ENCODE measurements at places on chromosomes 16 and 17.
A peak's percentile ranks its signal among the peaks of the same experiment; 100 is the strongest.

GRCh38 chr17:68437979-68438822, 19.1 kb downstream of the WIPI1 start:
- peak; percentile 45 for DNase-seq

DNA sequence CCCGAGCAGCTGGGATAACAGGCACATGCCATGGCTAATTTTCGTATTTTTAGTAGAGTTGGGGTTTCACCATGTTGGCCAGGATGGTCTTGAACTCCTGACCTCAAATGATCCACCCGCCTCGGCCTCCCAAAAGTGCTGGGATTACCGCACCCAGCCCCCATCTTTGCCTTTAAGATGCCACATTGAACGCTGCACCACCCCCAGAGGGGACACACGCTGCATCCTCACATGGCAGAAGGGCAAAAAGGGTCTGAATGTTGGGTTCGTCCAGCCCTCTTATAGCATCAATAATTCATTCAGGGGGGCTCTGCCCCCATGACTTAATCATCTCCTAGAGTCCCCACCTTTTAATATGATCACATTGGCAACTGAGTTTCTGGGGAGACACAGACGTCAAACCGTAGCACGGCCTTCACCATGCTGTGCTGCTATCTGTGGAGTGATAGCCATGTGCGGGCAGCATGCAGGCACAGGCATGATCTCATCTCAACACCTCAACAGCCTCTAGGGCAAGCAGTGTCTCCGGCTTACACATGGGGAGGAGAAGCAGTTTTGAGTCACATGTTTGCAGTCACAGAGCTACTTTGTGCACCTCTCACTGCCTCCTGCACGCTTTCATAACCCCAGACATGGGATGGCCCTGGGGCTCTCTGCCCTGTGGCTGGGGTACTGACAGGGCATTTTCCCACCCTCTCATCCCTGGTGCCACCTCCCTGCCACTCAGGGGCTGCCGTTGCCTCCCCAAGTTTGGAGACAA, 30.0 kb downstream of the IL21R start:
- peak; percentile 28 for DNase-seq

DNA sequence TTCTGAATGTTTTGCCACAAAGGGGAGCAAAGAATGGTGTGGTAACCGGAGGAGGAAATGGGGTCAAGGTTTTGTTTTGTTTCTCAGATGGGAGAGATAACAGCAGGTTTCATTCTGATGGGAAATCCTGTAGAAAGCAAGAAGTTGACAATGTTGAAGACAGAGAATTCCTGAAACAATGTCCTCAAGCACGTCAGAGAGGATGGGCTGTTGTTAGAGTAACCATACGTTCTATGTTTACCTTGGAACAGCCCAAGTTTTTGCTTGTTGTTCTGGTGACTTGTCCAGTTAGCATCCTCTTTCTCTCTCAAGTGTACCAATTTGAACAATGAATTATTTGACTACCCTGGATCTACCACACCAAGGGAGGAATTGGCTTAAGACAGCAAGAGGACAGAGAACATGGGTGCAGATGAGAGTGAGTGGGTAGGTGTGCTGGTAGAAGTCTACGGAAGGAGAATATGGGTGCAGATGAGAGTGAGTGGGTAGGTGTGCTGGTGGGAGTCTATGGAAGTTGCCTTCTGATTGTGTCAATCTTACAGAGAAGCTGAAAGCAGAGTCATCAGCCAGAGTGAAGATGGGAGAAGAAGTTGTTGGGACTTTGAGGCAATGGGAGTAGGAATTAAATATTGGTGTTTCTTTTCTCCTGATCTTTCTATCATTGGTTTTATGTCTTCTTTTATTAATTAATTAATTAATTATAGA, 14.8 kb upstream of the NSRP1 start:
- no peak for DNase-seq

GRCh38 chr16:86723689-86724088, 145.3 kb downstream of the FOXL1 start:
- no peak for DNase-seq

DNA sequence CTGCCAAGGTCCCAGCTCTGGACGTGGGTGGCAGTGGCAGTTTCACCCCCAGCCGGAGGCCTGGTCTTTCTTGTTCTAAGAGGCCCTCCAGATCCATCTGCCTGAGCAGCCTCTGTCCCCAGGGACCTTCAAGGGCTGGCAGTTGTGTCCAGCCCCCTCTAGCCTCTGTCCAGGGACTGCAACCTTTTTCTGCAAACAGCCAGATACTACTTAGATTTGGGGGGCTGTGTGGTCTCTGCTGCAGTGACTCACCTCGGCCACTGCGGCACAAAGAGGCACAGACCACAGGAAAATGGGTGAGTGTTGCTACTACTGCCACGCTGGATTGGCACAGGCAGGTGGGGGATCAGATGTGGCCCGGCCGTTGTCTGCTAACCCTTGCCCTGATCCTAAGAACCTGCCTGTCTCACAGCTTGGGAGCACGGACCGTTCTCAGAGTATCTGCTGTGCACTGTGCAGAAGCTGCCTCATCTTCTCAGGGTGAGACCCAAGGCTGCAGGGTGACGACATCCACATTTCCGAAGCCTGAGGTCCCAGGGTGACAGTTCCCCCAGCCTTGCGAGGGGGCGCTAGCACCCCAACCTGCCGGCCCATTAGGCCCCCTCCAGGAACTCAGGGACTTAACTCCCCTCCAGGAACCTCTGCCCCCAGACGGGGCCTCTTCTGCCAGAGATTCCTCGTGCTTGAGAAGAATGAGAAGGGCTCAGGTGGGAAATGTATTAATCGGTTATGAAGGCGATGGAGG, 27.6 kb downstream of the MXRA7 start:
- no peak for DNase-seq

- DNase-seq = no peak
Measured at GRCh38 chr16:83830769-83831455, 23.1 kb downstream of the HSBP1 start.

- DNase-seq = no peak
Measured at GRCh38 chr17:9071016-9071415, 49.7 kb downstream of the NTN1 start.

DNA sequence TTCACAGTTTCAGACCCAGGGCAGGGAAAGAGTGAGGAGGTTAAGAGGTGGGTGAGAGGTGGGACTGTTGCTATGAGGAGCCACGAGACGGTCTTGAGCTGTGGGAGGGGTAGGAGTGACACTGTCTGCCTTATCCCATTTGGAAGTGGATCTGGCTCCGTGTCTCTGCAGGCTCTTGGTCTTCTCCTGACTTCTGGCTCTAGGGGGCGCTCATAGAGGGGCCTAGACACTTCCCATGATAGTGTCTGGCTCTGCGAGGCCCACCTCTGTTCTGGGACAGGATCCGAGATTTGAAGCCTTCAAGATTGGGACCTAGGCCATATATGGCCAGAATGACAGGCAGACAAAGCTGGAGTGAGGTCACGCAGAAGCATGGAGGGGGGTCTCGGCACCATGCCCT, 204.5 kb downstream of the GSG1L start:
- no peak for DNase-seq

DNA sequence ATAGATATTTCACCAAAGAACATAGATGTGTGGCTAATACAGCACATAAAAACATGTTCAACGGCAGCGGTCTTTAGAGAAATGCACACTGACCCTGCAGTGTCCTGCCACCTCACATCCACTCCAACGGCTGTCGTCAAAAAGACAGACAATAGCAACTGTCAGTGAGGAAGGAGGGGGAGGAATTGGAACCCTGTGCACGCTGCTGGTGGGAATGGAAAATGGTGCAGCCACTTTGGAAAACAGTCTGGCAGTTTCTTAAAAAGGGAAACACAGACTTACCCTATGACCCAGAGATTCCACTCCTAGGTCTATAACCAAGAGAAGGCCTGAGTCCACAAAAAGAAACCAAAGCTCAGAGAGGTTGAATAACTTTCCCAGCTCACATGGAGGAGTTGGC, 7.7 kb downstream of the CEP295NL start:
- DNase-seq = no peak

GRCh38 chr17:30858556-30859250, 26.9 kb downstream of the ATAD5 start:
- no peak for DNase-seq

GRCh38 chr17:77132411-77133086, 8.2 kb upstream of the SEC14L1 start:
- DNase-seq = no peak

- DNase-seq = no peak
Measured at GRCh38 chr17:79075861-79076406, 1.3 kb downstream of the ENGASE start.

GRCh38 chr17:76250141-76250540, 9.8 kb upstream of the RNF157 start:
- DNase-seq = peak; percentile 6

GRCh38 chr16:61148930-61149329, 887.3 kb downstream of the CDH8 start:
- DNase-seq = no peak

- DNase-seq = no peak
Measured at GRCh38 chr17:75277664-75278071, 6.6 kb upstream of the MIF4GD start.

- DNase-seq = no peak
Measured at GRCh38 chr17:73302189-73302588, 9.6 kb downstream of the CDC42EP4 start.

GRCh38 chr17:66988069-66988798, 23.7 kb downstream of the CACNG4 start:
- DNase-seq = no peak

DNA sequence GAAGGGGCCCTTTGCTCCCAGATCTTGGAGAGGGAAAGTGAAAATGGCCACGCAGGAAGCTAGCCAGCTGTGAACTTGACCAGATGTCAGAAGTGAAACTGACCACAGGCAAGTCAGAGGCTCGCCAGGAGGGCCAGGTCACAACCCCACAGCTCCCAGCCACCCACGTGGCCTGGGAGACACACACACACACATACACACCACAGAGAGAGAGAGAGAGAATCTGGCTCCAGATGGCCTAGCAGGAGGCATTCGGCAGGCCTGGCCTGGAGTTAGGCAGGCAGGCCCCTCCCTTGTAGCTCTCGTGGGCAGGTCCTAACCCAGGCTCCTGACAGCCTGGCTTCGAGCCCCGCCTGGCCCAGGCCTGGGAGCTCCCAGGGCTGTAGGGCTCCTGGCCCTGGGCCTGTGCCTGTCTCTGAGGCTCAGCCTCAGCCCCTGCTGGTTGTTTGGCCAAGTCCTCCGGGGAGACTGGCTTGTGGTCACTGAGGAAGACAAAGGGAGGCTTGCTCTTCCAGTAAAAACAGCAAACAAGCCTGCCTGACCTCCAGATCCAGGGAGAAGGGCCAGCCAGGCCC, 20.2 kb downstream of the NGFR start:
- no peak for DNase-seq

- DNase-seq = no peak
Measured at GRCh38 chr16:28010671-28011070, 52.8 kb downstream of the GSG1L start.

DNA sequence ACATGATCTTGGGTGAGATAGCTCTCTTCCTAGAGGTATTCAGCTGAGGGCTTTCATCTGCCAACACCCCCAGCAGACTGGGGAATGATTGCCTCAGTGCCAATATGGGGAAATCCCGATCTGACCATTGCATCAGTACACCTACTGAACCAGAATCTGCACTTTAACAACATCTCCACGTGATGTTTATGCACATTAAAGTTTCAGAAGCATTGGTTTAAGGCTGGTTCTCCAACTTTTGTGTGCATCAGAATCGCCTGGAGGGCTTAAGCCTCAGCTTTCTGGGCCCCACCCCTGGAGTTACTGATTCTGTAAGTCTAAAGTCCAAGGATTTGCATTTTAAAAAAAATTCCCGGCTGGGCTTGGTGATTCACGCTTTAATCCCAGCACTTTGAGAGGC, 123.6 kb upstream of the MED13 start:
- no peak for DNase-seq

DNA sequence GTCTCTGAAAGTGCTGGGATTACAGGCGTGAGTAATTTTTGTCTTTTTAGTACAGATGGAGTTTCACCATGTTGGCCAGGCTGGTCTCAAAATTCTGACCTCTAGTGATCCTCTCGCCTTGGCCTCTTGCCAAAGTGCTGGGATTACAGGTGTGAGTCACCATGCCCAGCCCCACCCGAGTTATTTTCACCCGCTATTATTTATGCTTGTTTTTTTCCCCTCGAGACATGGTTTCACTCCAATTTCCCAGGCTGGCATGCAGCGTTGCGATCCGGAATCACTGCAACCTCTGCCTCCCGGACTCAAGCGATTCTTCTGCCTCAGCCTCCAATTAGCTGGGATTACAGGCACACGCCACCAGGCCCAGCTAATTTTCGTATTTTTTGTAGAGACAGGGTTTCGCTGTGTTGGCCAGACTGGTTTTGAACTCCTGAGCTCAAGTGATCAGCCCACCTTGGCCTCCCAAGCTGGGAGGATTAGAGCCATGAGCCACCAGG, 9.2 kb downstream of the RPL23 start:
- DNase-seq = no peak

DNA sequence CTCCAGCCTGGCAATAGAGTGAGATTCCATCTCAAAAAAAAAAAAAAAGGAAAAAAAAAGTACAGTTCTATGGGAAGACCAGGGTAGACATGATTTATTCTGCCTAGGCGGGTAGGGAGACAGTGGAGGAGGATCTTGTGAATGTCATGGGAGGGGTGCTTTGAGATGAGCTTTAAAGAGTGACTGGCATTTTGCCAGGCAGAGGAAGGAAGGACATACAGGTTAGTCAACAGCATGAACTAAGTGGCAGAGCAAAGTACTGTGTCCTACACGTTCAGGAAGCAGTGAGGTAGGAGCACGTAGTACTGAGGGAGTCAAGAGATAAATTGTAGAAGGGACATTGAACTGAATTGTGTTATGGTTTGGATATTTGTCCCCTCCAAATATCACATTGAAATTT, 451.5 kb downstream of the TOX3 start:
- DNase-seq = no peak

GRCh38 chr16:76784530-76784929, 406.5 kb upstream of the MON1B start:
- DNase-seq = no peak

- no peak for DNase-seq
Measured at GRCh38 chr17:34667656-34668055, 88.3 kb downstream of the TMEM132E start.

DNA sequence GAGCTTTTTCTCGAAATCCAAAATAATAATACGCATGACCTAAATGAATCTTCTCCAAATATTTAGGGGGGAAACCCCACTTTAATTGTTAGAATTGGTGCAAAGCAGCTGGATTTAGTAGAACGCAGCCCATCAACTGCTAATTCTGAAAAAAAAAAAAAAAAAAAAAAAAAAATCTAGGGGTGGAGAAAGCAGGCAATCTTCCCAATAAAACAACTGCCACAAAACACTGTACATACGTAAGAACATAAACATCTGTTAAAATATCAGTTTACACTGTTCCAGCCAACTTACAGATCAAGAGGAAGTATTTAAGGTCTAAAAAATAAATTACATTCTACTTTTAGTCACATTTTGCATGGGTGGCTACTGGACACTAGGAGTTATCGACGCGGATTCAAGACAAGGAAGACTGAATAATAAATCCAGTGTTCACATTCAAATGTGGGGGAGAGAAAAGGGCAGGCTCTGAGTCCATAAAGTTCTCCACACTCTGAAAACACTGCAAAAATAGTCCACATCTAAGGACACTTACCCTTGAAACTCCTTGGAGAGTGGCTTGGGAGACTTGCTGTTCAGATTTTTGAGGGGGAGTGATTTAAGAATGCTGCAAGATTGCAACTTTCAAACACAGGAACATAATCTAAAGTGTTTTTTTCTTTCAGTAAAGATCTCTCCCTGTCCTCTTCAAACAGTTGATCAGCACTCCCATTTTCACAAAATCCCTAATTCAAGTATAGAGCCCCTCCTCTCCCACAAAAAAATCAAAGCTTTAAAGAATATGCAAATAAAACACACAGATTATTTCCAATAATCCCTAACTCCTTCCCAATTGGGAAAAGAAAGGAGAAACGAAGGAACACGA, 1.3 kb downstream of the APPBP2 start:
- no peak for DNase-seq

- DNase-seq = no peak
Measured at GRCh38 chr16:86714166-86714565, 135.8 kb downstream of the FOXL1 start.

Data from activated T-cell treated with anti-CD3 and anti-CD28 coated beads, Interleukin-2, amount 50 U/mL, for 48 hours (primary cell).